ENCODE measurements at places on chromosomes 5 and 9.

DNA sequence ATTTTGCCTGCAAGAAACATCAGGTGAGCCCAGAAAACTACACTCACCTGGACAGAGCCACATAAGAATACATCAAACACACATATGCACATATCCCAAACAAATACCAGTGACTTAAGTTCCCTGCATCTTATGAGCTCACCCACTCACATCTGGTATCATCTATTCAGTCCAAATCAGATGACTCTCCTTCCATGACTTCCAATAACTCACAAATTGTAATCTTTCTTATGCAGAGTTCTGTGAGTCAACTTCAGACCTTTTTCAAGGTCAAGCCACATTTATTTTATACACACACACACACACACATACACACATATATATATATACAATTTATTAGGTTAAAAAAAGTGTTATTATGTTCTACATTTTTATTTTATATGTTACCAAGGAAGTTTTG, 1711.9 kb upstream of the CDH9 start:
- no peak for DNase-seq

DNA sequence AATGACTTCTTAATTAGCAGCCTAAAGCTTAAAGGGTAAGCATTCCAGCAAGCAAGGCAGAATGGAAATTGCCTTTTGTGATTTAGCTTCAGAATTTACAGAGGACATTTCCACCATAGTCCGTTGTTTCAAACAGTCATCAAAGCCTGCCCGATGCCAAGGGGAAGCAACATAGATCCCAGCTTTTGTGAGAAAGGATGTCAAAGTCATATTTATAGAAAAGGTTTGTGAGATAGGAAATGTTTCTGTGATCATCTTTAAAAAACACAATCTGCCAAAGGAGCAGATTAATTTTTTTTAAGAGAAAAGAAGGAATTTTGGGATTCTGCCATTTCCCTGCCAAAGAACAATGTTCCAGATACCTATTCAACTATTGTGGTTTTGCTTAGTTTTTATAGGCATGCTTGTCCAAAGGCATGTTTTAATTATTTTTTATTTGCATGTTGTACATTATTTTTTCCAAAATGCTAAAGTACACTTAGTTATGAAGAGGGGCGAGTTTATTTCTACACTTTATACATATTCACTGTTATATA, 346.9 kb downstream of the ZNF608 start:
- DNase-seq: no peak

DNA sequence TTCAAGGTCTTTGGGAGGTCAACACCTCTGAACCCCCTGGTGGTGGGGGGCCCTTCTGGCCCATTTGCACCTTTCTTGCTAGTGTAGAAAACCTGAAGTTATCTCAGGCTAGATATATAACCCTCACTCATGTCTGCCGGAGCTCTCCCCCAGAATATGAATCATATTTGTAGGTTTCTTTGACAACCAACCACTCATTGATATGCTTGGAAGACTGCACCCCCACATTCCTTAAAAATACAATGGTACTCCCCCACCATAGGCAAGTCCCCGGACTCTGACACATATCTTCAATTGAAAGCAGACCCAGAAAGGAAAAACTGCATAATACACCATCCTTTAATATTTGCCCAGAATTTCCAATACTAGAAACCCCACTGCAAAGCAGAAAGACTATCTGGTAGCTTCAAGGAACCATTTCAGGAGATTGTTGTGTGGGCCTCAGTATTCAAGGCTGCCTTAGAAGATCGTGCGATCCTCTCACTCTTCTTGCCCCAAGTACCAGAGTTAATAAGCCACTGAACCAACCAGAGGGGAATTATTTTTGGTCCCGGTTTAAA, 978 bp upstream of the UBE2B start:
- DNase-seq: no peak

- DNase-seq: no peak
These were observed 164.0 kb downstream of the TTC39B start for GRCh38 chr9:15142878-15143534.

DNA sequence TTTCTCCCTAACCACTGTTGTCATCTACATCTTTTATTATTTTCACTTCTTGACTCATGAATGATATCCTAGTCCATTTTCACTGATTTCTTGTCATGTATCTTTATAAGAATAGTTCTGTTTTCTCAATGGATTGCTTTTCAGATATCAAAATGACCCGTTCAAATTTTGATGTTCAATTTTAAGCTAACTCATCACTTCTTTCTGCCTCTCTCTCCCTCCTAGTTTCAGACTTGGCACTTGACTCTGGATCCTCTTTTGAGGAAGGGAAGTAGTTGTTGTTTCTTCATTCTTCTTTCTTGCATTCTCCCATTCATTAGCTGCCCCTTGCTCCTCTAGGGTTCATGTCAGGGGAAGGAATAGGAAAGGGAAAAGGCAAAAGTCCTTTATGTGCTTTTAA, 23.7 kb downstream of the CSNK1G3 start:
- DNase-seq: no peak

DNA sequence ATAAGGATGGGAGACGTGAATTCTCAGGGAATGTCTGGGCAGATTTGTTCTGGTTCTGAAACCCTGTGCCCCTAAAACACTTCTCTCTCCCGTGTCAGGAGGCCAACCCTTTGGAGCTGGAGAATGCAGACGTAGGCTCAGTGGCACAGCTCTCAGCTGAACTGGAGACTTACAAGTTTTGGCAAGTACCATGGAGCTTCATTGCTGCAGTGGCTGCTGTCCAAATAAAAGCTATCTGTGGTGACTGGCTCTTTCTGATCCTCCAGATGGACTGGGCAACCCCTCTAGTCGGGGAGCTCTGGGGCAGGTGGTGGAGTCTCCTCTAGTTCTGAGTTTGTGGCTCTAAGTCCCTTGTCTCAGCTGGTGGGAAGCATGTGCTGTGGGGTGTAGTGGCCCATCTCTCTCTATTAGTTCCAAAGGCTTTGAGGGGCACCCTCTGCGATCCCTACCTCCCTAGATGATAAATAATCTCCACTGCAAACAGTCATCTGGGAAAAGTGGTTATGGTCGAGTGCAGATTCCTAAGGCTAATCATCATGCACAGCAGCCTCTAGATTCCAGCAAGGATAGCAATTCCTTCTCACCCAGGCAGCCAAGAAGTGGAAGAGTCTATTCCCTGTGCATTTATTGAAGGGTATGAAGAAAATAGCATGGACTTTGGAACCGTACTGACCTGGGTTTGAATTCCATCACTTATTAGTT, 204.2 kb upstream of the KLF4 start:
- no peak for DNase-seq

DNA sequence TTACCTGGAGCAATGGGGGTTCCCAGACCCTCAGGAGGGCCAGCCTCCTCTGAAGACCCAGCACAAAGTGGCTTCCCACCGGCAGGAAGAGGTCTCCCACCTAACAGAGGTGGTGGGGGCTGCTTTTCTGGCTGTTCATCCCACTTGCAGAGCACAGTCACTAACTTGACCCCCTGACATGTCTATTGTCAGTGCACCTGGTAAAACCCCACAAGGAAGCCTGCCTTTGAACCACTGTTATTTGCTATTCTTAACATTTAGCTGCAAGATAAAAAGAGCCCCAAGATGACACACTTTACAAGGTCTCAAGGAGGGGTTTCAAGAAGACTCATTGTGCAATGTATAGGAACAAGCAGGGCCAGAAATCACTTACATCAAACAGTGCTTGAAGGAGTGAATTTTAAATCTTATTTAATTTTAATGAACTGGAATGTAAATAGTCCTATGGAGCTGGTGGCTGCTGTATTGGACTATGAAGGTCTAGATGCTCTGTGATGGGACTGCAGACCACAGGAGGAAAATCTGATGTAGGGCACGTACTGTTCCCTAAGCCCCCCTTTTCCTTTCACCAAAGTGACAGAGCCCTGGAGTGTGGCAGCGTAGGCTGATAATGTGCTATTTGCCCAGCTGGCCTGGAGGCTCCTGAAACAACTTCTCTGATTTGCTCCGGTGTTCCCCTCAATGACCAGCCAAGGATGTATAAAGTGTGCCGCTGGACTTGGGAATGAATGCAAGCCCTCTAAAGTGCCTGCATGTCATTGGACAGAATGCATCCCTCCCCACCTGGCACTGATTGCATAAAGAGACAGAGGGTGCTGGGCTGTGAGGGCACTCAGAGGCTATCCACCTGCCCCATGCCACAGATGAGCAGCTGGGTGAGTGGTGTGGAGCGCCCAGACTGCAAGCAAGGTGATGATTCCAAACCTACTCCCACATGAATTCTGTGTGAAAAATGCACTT, 80.2 kb downstream of the PTPN3 start:
- no peak for DNase-seq

DNA sequence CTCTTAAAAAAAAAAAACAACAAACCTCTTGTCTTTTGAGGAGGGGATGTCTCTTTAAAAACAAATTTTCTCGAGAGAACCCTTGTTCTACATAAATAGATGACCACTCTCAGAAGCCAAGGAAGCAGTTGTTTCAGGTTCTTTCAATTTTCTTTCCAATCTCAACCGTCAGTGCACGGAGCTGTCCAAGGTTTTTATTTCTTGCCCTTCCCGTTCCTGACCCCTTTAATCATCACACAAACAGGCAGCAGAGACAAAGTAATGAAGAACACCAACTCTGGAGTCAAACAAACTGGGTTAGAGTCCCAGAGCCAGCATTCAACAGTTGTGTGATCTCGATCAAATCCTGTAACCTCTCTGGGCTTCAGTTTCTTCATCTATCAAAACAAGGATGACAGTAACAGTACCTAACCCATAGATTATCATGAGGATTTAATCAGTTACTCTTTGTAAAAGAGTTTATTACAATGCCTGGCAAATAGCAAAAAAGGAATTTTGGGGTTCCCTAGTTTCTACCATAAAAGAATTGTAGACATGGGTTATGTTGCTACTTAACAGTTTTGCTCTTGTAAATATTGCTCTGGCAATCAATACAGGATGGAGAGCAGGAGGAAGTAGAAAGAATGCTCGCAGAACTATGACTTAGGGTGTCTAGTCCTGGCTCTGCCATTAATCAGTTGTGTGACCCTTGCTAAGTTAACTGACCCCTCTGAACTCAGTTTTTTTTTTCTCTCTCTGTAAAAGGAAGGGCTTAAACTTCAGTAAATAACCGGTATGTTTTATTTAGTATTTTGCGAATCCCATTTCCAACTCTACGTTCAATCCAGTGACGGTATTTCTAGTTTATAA, 1.0 kb upstream of the NIM1K start:
- no peak for DNase-seq

- no peak for DNase-seq
These were observed 142.1 kb downstream of the LHFPL2 start for GRCh38 chr5:78506261-78507024.

- no peak for DNase-seq
These were observed 18.8 kb upstream of the CER1 start for GRCh38 chr9:14741369-14741768.

DNA sequence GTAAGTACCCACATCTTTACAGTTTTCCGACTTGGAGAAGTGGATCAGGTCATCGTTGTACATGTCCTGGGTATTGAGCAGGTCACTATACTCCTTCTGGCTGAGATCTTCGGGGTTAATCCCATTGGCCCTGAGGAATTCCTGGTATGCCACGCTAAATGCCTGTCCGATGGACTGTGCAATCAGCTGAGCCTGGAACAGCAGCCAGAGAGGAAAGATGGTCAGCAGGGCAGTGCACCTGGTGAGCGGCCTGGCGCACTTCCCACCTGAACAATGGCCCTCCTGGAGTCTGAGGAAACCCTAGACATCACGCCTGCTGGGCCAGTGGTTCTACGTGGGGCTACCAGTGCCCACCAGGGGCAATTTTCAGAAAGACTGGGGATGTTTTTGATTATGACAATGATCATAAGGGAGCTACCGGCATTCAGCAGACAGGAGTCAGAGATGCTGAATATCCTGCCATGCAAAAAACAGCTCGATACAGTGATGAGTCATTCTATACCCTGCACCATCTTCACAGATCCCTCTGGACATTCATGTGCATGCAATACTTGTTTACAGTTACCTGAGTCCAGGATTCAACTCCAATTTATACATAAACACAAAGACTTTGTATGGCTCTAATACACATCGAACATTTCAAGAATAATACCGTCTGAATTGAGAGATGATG, 127.2 kb downstream of the ENTREP1 start:
- no peak for DNase-seq

- no peak for DNase-seq
These were observed 125.9 kb downstream of the RGS3 start for GRCh38 chr9:113589407-113589806.

DNA sequence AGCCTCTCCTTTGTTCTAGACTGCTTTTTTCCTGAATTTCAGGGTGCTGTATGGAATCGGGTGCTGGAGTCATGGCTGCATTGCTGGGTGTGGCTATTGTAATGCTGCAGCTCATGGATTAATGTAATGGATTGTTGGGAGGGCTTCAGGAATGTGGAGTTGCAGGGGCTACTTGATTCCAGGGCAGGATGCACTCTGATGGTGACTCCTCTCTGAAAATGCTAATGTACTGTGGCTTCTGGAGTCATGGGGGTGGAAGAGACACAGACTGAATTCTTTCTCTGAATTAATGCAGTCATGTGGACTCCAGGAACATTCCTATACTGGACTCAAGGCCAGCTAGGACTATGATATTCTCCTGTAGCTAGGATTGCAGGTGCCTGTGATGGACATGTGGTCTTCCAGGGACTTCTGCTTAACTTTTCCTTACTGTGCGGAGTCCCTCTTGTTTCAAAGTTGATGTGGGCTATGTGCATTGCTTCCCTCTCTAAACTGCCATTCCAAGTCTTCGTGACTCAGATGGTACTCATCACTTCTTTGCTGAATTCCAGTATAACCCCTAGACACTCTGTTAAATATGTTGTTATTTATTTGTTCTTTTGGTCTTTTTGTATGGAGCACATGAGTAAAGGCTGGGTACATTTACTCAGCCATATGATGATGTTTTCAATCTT, 396.2 kb downstream of the KCTD16 start:
- DNase-seq: no peak

- no peak for DNase-seq
These were observed 616 bp downstream of the VCAN start for GRCh38 chr5:83472213-83472507.

DNA sequence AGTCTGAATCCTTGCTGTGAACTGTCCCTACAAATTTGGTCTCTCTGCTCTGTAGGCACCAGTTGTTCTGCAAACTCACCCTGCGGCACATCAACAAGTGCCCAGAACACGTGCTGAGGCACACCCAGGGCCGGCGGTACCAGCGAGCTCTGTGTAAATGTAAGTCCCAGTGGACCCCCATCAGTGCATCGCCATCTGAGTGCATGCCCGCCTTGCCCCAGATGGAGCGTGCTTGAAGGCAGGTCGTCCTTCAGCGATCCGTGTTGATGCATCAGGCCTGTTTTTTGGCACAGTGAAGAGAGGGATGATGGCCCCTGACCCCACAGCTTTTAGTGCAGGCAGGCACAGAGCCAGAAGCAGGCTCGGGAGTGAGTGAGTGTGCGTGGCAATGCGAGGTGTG, 1.3 kb downstream of the SURF2 start:
- DNase-seq: no peak

DNA sequence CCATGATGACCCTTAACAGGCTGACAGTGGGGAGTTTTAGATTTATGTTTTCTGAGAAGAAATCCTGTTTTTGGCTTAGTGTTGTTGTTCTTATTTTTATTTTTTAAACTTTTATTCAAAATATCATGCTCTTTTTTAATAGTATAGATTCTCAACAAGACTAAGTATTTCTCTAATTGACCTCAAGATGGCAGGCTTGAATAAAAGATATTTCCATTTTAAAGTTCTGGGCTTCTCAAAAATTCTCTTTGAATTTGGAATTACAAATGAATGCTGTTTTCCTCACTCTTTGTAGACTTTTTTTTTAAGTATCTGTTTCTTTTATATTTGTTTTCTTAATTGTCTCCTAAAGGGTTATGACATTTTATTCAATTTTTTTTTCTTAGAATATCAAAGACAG, 50.0 kb upstream of the SH3GL2 start:
- DNase-seq: no peak

- no peak for DNase-seq
These were observed 176.8 kb downstream of the SLCO4C1 start for GRCh38 chr5:102119252-102119651.

All from stimulated activated CD4-positive, alpha-beta T cell treated with anti-CD3 and anti-CD28 coated beads, Interleukin-15, amount 100 ng/mL, for 1 hour (primary cell).